Activated CD8-positive, alpha-beta memory T cell treated with anti-CD3 and anti-CD28 coated beads, Interleukin-2, amount 10 ng/mL, durations not matched to agents 7 days and 5 days (primary cell): ENCODE measurements at places on chromosomes 5 and 9. TPM values are rescaled to one million over a fixed set of nuclear protein-coding genes. Genes with fewer than 3 reads are reported as not detected.

IFNA2 gene
- not detected for total RNA-seq

SIT1 gene
- 144 TPM for total RNA-seq

- H3K4me1 ChIP-seq, result peaks cover 2% of the 10 kb centered on the region
- no peak overlapping the region for H3K27ac ChIP-seq
- no peaks in the 10 kb centered on the region for H3K27me3 ChIP-seq
- DNase-seq, result no peak
- H3K36me3 ChIP-seq, result no peaks in the 10 kb centered on the region
- H3K4me3 ChIP-seq, result no peak overlapping the region
Measured at GRCh38 chr5:41978676-41979075, 53.6 kb downstream of the FBXO4 start.

- DNase-seq, result no peak
- no peak overlapping the region for H3K27ac ChIP-seq
- no peaks in the 10 kb centered on the region for H3K36me3 ChIP-seq
- H3K4me1 ChIP-seq, result no peaks in the 10 kb centered on the region
- no peaks in the 10 kb centered on the region for H3K27me3 ChIP-seq
Measured at GRCh38 chr9:119986205-119986604, 593.8 kb downstream of the CDK5RAP2 start.

DNA sequence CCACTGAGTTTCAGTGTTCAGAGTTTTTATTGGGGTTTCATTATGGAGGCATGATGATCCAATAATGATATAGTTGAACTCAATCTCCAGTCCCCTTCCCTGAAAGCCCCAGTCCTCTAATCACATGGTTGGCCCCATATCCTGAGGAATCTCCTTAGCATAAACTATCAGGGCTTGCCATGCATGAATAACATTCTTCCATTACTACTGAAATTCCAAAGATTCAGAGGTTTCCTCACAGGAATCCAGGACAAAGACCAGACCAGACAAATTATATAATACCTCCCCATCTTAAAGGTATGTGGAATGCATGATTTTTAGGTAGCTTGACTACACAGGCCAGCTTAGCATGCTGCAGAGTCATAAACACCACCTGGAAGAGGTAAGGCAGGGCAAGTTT lies 15.5 kb upstream of the LRRTM2 start:
- no peak for DNase-seq
- peaks cover 38% of the 10 kb centered on the region for H3K36me3 ChIP-seq
- no peak overlapping the region for H3K27ac ChIP-seq
- H3K4me1 ChIP-seq, result no peaks in the 10 kb centered on the region
- H3K27me3 ChIP-seq, result no peaks in the 10 kb centered on the region
